ENCODE measurements at places on chromosomes 6 and 20.

DNA sequence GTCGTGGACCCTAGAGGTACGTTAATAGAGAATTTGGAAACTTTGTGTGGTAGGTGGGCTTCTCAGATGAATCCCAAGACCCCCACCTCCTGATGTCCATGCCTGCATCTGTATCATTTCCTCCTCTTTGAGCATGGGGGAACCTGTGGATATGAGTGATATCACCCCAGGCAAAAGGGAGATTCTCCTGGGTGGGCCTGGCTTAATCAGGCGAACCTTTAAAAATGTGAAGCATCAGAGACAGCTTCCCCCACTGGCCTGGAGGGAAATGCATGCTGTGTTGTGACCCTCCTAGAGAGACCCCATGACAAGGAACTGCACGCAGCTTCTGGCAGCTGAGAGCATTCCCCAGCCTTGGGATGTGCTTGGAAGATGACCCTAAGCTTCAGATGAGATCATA, 180.9 kb downstream of the MBOAT1 start:
- DNase-seq = no peak

- DNase-seq = no peak
Measured at GRCh38 chr6:22636452-22636851, 67.1 kb downstream of the HDGFL1 start.

DNA sequence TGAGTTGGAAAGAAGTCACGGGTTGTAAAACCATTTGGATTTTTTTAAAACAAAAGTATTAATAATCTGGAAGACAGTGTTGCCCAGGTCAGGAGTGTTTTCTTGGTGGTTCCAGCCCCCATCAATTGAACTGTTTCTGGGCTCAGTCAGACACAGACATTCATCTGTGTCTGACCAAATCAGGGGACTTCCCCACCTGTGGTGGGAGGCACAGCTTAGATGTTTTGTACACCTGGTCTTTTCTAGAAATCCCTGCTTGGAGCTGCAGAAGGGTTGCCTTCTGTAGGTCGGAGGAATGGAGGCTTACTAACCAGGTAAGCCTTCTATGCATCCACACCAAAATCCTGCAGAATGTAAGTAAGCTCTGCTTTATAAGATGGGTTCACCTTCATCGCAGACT, 63.6 kb downstream of the CDS2 start:
- DNase-seq = no peak

- DNase-seq = no peak
Measured at GRCh38 chr20:39885975-39886649, 802.9 kb downstream of the MAFB start.

GRCh38 chr6:24099181-24099580, 26.8 kb upstream of the NRSN1 start:
- DNase-seq = no peak

DNA sequence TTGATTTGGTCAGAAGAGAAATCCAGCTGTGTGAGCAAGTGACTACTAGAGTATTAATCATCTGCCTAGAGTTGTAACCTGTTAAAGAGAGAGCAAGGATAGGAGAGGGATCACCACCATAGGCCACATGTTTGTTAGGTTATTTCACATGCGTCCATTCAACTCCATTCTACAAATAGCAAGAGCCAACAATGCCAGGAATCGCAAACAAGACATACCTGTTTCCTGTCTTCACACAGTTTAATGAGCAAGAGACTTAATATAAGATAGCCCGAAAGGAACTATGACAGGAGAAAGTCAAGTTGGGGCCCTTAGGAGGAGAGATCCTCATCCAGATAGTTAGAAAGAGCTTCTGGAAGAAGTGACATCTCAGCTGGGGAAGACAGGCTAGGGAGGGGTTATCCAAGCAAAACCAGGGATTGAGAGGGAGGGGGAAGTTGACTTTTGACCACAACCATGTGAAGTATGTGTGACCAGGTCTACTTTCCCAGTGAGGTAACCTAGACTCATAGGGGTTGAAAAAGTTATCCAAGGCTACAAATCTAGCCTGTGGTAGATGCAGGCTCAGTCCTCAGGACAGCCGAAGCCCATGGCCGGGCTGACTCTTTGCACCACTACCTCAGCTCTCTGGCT, 147.4 kb downstream of the ALDH8A1 start:
- DNase-seq = no peak

Data from CD4-positive, alpha-beta T cell treated with Interferon gamma for 1 hour (primary cell).